ENCODE measurements at places on chromosomes 16 and 17.
A peak's percentile ranks its signal among the peaks of the same experiment; 100 is the strongest.

- no peak for DNase-seq
These were observed 5.3 kb downstream of the CYB561 start for GRCh38 chr17:63440770-63441335.

- DNase-seq: no peak
These were observed 70.2 kb downstream of the ZZEF1 start for GRCh38 chr17:4072487-4073157.

DNA sequence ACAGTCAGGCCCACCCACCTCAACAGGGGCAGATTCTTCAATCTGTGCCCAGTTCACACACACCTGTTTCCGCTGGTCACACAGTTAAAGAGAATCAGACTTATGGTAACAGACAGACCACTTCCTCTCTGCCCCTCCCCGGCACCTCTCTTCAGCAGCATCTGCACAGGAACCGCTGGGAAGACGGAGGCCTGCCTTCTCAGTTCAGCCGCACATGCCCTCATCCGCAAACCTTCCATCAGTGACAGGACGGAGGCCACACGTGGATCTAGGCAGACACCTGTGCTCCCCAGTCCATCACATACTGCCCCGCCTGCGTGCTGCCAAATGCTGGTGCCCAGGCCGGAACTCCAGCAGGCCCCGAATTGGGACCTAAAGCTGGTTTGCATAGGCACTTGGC is 10.3 kb downstream of the PHB1 start:
- DNase-seq: no peak

GRCh38 chr17:41329279-41329948 is 13.9 kb upstream of the KRTAP17-1 start:
- DNase-seq: no peak

GRCh38 chr16:48384520-48385252 is 527 bp downstream of the SIAH1 start:
- DNase-seq: peak; percentile 65

DNA sequence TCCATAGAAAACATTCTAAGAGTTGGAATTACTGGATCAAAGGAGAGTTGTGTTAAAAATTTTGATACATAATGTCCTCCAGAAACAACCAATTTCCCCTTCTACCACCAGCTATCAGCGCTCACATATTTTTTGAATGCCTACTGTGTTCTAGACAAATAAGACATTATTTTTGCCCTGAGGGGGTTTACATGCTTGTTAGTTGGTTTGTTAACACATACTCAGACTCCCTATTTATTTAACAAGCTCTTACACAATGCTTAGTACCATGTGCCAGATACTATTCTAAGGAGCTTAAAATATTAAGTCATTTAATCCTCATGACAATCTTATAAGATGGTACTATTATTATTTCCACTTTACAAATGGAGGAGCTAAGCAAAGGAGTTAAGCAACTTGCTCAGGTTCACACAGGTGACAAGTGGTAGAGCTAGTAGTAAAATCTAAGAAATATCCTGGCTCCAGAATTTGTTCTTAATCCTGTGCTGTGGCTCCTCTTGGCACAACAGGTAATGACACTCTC is 194.2 kb downstream of the UTP18 start:
- DNase-seq: no peak

- no peak for DNase-seq
These were observed 106.7 kb upstream of the SDK2 start for GRCh38 chr17:73750975-73751374.

GRCh38 chr17:29559640-29560039 is 7.2 kb downstream of the ABHD15 start:
- DNase-seq: no peak

DNA sequence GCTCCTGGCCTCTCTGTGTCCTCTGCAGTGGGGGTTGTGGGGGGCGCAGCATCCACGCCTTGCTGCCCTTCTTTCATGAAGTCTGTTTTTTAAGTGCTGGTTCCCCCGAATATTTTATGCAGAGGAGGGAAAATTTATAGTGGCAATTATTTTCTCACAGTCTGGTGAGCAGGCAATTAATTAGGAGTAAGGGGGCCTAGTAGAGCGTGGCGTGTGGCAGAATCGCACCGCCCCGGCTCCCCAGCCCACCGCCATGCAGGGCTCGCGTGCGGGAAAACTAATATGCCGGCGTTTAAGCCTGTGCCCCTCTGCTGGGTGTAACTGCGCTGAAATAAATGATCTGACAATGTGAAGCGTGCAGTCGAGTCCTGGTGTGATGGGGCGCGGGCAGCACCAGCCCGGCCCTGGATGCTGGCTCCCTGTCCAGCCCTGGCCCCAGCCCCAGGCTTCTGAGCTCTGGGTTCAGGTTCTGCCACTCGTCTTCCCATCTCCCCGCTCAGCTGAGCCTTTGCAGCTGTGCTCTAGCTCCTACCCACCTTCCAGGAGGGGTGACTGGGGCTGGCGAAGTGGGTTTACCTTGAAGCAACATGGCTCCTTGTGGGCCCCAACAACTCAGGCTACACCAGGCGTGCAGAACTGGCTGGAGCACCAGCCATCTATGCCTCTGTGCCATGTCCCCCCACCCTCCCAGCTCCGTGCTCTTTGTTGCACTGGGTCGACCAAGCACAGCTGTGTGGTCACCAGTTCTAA is 13.8 kb downstream of the ENGASE start:
- no peak for DNase-seq

DNA sequence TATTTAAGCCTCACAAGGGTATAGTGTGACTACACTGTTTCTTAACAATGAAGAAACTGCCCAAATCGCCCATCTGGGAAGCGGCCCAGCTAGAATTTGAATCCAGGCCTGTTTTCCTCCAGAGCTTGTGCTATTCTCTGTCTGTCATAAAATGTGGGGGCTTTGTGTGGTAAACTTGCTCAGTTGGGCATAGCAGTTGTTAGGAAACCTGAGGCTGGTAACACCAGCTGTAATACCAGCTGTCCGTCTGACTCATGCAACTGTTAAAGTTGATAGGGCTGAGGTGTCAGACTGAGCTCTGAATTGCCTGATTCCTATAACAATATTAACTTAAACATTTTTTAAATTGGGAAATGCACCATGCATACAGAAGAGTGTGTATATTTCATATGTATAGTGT is 9.3 kb downstream of the NOD2 start:
- no peak for DNase-seq

DNA sequence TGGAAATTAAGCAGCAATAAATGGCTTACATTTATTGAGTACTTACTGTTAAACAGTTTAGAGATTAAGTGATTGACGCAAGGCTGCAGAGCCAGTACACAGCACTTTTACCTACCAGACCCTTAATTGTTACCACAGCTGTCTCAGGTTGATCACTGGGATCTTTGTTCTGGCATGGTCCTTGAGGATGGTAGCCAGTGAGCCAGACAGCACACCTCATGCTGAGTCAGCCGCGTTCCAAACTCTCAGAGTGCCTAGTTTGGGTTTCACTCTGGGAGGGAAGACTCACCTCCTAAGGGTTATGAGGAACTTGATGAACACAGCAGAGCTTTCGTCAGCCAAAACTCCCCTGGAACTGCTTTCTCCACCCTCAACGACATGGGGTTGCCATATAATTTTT is 20.4 kb downstream of the CDH3 start:
- DNase-seq: no peak

GRCh38 chr16:83137326-83137781 is 510.6 kb downstream of the CDH13 start:
- DNase-seq: no peak

DNA sequence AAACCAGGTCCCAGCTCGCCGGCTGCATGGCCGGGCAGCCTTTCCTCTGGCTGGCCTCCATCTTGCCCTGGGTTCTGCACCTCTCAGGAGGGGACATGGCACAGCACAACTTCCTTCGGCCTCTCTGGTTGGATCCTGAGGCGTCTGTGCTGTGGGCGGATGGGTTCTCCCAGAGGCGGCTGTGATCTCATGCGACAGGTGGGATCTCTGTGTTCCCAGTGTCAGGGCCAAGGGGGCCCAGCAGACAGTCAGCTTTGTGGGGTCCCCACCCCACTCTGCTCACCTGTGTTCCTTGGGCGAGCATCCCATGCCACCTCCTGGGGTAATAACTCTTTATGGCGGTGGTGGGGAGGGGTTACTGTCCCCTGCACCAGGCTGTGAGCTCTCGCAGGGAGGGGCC is 35.8 kb downstream of the FA2H start:
- no peak for DNase-seq

DNA sequence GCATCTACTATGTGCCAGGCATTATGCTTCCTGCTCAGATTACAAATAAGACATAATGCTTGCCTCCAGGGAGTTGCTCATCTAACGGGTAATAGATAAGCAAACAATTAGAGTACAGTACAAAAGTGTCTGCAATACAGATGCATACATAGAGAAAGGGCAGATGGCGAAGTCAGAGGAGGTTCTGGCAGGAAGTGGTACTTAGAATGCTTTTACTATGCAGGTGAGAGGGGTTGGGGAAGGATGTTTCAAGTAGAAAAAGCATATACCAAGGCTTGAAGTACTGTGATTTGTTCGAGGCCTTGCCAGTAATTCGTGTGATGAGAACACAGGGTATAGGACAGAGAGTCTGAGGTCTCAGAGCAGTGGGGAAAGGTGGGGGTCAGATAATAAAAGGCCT is 349.8 kb downstream of the UTP18 start:
- DNase-seq: no peak

GRCh38 chr16:67269766-67270165 is 9.6 kb upstream of the PLEKHG4 start:
- DNase-seq: peak; percentile 38

GRCh38 chr17:75508931-75509361 is 6.4 kb downstream of the CASKIN2 start:
- DNase-seq: no peak

GRCh38 chr17:42387661-42388380 is 421 bp downstream of the STAT3 start:
- peak; percentile 72 for DNase-seq

DNA sequence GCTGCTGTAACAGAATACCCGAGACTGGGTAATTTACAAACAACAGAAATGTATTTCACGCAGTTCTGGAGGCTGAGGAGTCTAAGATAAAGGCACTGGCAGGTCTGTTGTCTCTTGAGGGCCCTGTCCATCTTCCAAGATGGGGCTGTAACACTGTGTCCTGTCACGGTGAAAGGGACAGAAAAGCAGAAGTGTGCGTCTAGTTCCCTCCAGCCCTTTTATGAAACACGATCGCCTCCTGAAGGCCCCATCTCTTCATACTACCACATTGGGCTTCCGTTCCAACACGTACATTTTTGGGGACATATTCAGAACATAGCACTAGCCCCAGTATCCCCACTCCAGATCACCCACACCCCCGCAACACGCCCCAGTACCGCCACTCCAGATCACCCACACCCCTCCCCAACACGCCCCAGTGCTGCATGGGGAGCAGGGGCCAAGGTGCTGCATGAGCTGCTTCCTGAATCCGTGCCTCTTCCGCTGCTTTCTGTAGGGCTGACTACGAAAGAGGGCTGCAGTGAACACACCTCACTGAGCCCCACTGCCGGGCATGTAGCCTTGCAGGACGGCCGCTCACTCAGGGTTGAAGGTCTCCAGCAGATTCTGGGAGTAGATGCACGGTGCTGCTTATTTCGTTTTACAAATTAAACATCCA is 91.9 kb downstream of the RPTOR start:
- no peak for DNase-seq

GRCh38 chr16:7487574-7488323 is 155.1 kb downstream of the RBFOX1 start:
- DNase-seq: no peak

- DNase-seq: peak; percentile 95
These were observed 3.1 kb upstream of the TPPP3 start for GRCh38 chr16:67396159-67397035.

DNA sequence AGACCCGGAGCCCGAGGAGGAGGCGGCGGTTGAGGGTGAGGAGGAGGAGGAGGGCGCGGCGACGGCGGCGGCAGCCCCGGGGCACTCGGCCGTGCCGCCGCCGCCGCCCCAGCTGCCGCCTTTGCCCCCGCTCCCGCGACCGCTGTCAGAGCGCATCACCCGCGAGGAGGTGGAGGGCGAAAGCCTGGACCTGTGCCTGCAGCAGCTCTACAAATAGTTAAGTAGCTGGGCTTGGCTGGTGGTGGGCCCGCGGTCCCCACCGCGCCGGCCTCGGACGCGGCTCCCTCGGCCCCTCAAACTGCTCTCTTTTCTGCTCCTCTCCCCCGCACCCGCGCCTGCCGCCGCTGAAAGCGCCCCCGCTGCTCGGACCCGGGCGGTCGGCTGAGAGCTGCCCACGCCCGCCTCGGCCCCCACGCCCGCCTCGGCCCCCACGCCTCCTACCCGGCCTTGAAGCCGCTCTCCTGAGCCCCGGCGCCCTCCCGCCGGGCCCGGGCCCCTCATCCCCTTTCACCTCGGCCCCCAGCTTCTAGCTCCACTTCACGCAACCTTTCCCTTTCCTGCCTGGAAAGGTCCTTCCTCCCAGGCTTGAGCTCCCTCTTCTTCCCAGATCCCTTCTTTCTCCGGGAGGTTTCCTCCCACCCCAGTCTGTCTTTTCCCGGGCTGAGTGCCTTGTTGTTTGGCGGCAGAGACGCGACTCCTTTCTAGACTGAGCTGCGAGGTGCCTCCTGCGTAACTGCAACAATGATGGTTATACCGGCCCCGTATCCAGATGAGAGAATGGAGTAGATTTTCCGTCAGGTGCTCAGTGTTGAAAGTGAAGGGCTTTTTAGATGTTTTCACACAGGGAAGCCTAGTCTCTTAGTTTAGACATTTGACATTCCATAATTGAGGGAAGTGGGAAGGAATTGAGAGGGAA is 850 bp downstream of the PPM1E start:
- no peak for DNase-seq

DNA sequence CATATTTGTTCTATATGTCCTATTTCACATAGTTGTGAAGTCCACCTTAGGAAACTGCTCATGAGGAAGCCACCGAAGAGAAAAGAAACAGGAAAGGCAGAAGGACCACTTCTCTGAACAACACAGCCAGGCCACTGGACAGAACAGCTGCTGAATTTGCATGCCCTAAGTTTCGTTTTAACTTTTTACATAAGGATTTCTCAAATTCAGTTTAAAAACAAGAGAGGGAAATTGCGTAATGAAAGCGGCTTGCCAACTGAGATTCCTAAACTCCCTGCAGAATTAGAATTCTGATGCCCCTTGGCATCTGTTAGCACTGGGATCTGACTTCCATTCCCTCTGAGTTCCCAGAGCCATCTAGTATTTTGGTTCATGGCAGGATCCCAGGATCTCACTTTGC is 5.0 kb upstream of the CCL8 start:
- no peak for DNase-seq

GRCh38 chr16:66273644-66274334 is 92.7 kb upstream of the CDH5 start:
- DNase-seq: no peak

- DNase-seq: no peak
These were observed 11.3 kb downstream of the LIG3 start for GRCh38 chr17:34991606-34992005.

GRCh38 chr17:79086609-79087427 is 12.2 kb downstream of the ENGASE start:
- DNase-seq: peak; percentile 8

GRCh38 chr16:89383095-89384003 is 107.0 kb downstream of the ANKRD11 start:
- DNase-seq: no peak

- no peak for DNase-seq
These were observed 11.8 kb downstream of the UTS2R start for GRCh38 chr17:82383411-82383810.

DNA sequence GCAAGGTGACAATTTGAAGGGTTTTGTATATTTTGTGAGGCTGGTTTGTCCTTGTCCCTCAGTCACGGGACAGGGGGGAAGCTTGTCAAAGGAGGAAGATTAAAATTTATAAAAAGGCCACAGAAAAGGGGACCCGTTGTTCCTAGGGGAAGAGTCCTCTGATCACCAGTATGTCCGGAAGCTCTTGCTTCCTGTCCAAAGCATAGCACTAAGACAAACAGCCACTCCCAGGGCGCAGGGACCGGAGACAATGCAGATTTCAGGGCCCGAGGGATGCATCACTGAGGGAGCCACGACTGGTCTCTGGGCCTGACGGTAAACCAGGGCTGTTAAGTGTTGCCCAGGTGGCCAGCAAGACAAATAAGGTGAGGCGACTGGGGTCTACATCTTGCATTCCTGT is 95.2 kb downstream of the MAF start:
- DNase-seq: peak; percentile 36
